SW 1271 (cell line): ENCODE measurements at places on chromosomes 2 and 18.

GRCh38 chr2:10493075-10493633 is 45.0 kb upstream of the ODC1 start:
- DNase-seq: no peak

DNA sequence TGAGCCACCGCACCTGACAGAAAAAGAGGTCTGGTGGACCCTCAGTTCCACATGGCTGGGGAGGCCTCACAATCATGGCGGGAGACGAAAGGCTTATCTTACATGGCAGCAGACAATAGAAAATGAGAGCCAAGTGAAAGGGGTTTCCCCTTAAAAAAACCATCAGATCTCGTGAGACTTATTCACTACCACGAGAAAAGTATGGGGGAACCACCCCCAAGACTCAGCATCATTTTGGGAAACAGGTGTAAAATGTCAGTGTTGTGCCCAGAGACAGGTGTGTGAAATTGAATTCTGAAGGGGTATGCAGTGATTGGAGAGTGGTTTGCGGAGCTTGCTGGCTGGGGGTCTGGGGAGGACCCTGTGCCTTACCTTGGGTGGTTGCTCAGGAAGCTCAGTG is 4.6 kb upstream of the D2HGDH start:
- no peak for DNase-seq

- no peak for DNase-seq
Observed at GRCh38 chr18:49763590-49763989, 49.7 kb downstream of the ACAA2 start.

GRCh38 chr2:8525582-8526402 is 156.1 kb upstream of the ID2 start:
- no peak for DNase-seq

DNA sequence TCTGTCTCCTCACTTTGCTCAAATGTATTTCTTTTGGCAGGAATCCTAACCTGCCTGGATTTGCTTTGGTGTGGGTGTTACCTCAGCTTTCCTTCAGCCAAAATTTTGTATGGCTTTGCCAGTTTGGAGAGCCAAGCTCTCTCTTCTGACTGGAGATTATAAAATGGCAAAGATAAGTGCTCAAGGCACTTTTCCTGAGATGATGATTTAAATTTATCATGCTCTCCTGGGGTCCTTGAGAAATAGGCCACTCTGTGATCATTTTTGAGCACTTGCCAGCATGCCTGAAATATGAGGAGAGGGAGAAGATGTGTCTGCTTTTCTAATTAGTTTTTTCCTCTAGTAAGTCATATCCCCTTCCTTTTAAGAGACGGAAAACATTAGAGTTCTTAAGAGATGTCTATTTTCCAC is 683.0 kb downstream of the SLC4A3 start:
- no peak for DNase-seq

- DNase-seq: no peak
Observed at GRCh38 chr2:22290302-22290701, 1094.7 kb upstream of the KLHL29 start.

GRCh38 chr2:152826581-152827279 is 108.3 kb downstream of the ARL6IP6 start:
- DNase-seq: no peak

DNA sequence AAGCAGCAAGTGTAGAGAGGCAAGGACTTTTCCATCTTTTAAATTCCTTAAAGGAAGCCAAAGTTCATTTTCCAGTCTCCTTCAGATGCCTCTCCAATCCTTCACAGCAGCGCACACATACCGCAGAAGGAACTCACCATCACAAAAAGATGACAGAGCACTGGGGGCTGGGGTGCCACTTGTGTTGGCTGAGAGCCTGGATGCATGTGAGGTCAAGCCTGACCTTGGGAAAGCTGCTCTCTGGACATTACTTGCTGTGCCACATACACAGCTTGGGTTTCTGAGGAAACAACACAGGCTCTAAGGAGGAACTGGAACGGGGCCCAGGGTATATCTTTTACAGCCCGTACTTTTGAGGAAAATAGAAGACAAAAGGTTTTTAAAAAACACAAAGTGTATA is 364.3 kb upstream of the MEX3C start:
- DNase-seq: no peak

GRCh38 chr2:71583876-71584275 is 130.5 kb downstream of the DYSF start:
- no peak for DNase-seq

GRCh38 chr2:20566331-20566730 is 84.6 kb downstream of the HS1BP3 start:
- DNase-seq: no peak

DNA sequence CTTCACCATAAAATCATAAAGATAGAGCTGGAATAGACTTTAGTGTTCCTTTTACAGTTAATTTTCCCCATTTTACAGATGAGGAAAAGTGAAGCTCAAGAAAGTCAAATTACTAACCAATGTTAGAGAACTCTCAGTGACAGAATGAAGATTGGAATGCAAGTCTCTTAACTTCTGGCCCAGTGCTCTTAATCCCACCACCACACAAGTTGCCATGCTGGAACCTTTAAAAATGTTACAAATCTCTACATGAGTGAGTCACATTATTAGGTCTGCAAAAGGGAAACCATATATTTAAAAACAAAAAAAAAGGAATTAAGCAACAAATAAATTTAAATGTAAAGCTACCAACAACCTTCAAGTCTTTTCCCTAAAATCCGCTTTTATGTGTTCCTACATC is 3.5 kb downstream of the NCKAP1 start:
- DNase-seq: no peak

DNA sequence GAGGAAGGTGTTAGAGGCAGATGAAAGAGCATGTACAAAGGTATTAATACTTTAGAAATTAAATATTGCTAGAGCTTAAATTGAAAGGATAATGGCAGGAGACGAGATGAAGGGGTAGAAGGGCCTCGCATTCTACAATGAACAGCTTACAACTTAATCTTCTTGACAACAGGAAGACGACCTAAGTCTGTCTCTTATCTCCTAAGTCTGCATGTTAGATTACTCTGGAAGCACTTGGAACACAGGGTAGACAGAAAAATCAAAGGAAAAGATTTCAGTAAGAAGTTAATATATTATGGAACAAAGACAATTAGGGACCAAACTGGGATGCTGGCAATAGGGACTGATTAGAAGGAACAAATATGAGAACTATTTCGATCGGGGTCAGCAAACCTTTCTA is 34.9 kb downstream of the SMC6 start:
- DNase-seq: no peak

DNA sequence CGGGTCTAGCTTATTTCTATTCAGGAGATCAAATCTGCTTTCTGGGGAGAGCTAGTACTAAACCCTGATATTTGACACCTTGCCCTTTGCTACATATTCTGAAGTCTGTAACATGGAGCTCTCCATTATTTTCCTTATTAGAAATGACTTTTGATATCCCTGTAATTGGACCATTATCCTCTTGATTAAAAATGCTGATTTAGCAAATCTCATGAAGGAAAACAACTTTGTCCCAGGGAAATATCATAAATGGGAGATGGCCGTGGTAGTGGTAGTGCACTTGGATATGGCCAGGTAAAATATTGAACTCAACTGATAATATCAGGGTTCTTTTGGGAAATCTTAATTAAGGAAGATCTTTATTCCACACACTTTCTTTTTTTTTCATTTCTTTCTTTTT is 326.5 kb downstream of the RPRM start:
- DNase-seq: no peak

DNA sequence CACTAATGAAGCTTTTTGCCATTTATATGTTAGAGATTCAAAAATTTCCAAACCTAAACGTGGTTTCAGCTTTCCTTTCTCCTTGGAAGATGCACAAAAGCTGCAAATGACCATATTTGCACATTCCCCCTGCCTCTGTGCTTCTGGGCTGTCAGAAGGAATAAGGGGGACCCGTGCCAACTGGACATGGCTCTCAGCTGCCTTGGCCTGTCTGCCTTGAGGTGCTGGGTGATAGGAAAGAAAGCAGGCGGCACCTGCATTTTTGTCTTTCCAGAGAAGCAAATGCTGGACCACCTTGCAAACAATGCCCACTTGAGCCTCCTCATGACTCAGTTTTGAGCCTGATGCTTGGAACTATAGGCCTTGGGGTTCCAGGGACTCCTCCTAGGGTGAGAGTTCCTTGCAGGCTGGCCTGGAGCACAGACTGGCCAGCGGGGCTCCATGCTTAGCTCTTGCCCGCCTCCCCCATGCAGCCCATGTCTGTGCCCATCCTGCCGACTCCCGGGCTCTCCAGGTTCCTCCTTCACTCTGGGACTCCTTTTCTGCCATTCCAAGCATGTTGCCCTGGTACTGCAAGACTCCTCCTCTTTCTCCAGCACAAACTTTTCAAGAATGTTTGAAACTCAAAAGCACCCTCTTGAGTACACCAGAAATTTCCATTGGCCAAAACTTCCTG is 109.0 kb upstream of the EPAS1 start:
- no peak for DNase-seq

DNA sequence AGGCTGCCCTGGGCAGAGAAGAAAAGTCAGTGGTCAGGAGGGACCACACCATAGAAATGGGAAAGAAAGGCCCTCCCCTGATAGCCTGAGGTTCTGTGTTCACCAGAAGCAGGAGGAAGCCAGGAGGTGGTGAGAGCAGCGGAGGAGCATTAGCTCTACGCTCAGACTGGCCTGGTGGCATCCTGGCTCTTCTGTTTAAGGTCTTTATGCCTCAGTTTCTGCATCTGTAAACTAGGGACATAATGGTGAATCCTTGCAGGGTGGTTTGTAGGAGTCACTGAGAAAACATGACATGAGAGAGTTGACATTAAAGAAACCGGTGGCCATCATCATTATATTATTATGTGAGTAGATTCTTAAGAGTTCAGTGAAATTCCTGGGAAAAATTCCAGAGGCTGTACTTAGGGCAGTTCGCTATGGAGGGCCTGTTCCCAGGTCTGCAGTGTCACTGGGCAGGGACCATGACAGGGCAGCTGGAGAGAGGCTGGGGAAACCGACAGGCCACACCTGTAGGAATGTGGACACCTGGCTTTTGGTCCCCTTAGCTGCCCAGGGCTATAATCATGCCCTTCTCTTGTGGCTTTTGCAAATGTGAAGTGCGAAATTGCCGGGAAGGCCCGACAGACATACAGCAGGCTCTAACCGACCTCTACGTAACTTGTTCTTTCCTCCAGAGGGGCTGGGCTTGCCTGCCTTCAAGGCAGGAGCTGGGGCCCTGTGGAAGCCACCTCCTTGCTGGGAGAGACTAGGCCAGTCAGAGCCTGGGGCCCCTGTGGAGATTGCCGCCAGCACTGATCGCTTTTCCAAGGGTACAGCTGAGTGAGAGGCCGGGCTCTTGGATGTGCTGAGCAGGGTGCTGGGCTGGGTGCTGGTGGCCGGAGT is 31.0 kb downstream of the GLI2 start:
- DNase-seq: no peak

- DNase-seq: no peak
Observed at GRCh38 chr2:28780496-28780895, 28.9 kb downstream of the PPP1CB start.

DNA sequence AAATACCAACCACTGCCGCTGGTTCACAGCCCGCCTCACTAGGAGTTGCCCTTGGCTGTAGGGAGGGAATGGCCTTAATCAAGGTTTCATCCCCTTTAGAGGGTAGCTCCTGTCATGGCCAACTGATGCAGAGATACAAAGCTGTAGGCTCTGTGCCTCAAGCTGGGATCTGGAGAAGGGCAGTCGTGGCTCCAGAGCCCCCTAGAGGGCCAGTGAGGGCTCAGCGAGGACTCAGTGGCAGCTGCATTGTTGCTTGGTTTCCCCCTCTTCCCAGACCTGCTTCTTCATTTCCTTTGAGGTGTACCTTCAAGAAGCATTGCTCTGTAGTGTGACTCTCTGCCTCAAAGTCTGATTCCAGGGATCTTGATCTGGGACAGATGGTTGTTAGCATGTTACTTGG is 302.1 kb downstream of the LPIN1 start:
- no peak for DNase-seq

- DNase-seq: no peak
Observed at GRCh38 chr18:37701967-37702366, 136.4 kb upstream of the CELF4 start.

DNA sequence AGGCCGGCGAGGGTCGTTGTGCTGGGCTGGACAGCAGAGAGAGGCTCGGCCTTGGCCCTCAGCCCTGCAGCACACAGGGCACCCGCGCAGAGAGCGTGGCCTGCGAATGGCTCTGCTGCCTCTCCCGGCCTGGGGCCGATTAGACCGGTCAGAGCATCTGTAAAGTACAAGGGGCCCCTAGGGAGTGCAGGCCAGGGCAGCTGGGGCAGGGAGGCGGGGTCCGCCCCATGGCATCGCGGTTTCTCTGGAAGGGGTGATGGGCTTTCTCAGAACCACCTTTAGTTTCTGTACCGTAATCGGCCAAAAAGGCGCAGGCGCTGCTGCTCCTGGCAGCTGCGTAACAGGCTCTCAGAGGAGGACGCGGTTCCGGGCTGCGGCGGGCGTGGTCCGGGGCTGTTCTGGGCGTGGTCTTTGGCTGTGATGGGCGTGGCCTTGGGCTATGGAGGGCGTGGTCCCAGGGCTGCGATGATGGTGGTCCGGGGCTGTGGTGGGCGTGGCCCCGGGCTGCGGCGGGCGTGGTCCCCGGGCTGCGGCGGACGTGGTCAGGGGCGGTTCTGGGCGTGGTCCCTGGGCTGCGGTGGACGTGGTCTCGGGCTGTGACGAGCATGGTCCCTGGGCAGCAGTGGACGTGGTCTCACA is 1.5 kb upstream of the GPR148 start:
- DNase-seq: peak; percentile 76

DNA sequence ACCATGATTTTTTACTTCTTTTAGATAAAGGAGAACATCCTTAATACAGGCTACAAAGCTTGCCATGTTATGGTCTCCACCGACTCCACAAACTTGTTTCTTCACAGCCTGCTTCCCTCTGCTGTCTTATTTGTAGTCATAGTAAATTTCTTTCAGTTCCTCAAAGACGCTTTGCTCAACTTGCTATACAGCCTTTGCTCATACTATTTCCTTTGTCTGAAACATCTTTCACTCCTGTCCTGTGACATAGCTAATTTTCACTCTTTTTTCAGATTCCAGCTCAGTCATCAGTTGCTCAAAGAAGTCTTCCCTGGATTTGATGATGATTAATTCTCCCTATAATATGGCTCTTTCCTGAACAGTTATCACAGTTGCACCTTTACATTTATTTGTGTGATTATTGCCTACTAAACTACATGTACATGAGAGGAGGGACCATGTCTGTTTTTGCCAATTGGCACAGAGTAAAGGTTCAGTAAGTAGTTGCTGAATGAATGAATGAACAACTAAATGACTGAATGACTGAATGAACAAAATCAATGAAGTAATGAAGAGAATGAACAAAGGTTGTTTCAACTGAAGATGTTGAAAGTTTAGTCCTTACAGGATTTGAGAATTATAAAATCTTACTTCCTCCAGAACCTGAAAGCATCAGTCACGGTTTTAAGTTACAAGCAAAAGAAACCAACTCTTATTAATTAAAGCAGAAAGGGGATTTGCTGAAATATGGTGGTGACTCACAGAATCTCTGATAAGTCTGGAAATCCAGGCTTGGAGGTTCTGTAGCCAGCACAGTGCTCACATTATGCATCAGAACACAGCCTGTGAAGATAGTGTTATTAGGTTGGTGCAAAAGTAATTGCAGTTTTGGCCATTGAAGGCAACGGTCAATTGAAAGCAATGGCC is 186.4 kb upstream of the FAM98A start:
- DNase-seq: no peak

- DNase-seq: no peak
Observed at GRCh38 chr2:232350804-232351685, 27.5 kb upstream of the ALPP start.

- DNase-seq: peak; percentile 89
Observed at GRCh38 chr2:84946204-84947009, 24.6 kb upstream of the KCMF1 start.

- DNase-seq: no peak
Observed at GRCh38 chr2:199590321-199591203, 132.8 kb upstream of the SATB2 start.
